ENCODE measurements at places on chromosomes 12 and 14.

DNA sequence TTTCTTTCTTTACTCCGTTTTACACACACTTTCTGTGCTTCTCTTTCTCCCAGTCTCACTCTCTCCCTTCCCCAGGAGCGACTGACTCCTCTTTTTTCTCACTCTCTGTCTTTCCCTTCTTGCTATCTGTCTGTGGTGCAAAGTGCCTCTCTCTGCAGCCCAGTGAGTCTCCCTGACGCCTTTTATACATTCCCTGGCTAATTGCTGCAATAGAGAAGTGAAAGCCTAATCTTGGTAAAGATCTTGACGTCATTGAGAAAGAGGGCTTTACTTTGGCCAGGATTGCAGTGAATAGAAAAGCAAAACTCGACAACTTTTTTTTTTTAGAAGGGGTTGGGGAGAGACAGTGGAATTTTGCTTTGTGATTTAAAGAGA lies 706 bp upstream of the DIO2 start:
- DNase-seq, result no peak

- no peak for DNase-seq
Measured at GRCh38 chr12:67299926-67300325, 30.8 kb downstream of the CAND1 start.

DNA sequence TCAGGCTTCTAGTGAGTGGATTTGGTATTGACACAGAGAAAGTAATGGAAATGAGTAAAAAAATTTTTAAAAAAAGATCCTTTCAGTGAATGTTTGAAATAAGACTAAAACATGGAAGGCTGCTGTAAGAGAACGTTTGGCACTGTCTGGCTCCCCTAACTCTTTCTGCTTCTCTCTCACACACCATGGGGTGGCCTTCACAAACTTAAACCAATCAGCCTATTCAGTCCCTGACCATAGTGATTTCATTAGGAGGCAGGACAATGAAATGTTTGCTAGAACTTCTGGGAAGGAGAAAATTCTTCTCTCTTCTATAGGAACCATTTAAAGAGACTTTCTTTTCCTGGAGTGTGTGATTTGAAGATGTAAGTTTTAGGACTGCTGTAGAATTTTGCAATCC lies 84.2 kb upstream of the GRIN2B start:
- no peak for DNase-seq

DNA sequence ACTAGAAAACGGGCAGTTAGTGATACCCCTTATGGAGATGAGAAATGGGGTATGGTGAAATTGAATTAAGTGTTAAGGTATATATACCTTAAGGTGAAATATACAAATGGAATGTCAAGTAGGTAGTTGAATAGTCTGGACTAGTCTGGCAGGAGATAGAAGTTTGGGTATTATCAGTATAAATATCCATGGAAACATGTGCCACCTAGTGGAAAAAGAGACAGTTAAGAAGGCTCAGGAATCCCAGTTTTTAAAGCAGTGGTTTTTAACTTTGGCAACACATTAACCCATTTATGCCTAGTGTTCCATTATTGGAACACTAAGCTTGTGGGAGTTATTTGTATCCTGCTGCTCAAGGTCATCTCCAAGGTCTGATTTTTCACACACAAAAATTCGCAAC lies 38.6 kb upstream of the TPH2 start:
- DNase-seq, result no peak

DNA sequence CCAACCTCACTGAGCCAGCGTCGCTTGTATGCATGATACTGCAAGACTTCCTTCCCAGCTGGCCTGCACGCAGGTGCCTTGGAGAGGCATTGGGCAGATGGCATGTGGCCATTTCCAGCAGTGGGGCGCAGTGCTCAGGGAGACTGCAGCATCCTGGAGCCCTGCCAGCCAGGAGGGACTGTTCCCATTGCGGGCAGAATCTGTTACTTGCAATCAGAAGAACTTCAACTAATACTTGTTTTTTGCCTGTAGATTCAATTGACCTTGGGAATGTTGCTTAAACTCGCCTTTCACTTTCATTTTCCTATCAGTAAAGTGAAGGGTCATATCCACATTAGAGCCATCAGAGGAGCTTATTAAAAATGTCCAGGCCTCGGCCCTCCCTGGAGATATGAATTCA lies 29.8 kb downstream of the ANKRD9 start:
- DNase-seq, result no peak

DNA sequence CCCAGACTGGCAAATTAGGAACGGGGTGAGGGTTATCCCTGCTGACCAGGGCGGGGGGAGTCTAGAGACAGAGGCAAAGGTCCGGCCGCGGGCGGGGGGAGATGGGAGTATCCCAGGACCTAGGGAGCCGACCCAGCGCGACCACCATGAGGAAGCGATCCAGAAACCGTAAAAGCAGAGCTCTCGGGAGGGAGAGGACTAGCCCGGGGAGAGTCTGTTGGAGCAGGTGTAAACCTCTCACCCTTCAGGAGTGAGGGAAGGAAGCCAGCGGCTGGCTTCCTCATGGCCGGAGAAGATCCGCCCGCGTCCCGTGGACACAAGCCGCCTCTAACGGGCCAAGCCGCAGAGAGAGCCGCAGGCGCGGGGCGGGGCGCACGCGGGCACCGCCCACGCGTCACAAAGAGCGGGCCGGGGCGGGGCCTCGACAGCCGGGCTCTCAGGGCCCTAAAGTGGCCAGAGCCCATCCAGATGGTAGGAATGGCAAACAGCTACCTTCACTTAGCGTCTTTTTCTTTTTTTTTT lies at the start of gene ACRBP:
ACRBP (minus strand) TSS at position 350 of the 522 bp plus-strand sequence; CDS start at position 284, 66 bp downstream.
- DNase-seq, result peak; percentile 15

DNA sequence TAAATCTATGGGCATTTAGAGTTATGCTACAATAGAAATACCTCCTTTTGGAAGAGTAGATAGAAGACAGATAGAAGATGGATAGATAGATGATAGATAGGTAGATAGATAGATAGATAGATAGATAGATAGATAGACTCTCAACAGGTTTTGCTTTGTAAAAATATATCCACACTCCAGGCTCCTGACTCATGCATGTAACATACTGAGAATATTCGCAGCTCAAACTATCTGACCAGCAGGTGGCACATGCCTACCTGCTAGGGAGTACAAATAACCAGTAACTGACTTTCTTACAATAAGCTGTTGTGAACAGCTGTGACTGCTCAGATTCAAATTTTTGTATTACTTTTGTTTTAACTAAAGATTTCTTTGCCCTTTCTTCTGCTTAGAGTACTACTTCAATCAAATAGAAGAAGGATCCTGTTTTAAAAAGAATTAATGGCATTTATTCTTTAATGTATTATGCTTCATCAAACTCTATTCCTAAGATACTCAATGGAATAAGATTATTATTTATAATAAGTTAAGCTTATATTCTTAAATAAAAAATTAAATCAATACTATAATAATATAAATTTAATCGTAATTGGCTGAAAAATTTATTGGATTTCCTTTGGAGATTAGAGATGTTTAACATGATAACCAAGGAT lies 15.8 kb upstream of the CPNE8 start:
- no peak for DNase-seq

GRCh38 chr12:15278816-15279658 lies 43.3 kb upstream of the PTPRO start:
- no peak for DNase-seq

GRCh38 chr14:101509730-101510371 lies 51.4 kb upstream of the DIO3 start:
- no peak for DNase-seq

DNA sequence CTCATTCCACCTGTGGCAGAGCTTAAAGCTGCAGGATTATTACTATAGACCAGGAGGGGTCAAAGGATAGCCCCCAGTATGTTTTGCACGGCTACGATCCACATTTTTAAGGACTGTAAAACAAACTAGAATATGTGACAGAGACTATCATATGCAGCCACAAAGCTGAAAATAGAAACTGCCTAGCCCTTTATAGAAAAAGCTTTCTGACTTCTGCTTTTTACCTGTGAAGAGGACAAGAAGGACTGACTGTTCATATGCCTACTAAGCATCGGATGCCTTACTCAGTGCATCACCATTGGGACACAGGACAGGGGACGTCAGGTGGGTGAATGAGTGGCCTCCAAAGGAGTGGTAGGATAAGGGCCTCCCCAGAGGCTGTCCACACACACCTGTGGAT lies 29.8 kb downstream of the SPTB start:
- DNase-seq, result no peak

DNA sequence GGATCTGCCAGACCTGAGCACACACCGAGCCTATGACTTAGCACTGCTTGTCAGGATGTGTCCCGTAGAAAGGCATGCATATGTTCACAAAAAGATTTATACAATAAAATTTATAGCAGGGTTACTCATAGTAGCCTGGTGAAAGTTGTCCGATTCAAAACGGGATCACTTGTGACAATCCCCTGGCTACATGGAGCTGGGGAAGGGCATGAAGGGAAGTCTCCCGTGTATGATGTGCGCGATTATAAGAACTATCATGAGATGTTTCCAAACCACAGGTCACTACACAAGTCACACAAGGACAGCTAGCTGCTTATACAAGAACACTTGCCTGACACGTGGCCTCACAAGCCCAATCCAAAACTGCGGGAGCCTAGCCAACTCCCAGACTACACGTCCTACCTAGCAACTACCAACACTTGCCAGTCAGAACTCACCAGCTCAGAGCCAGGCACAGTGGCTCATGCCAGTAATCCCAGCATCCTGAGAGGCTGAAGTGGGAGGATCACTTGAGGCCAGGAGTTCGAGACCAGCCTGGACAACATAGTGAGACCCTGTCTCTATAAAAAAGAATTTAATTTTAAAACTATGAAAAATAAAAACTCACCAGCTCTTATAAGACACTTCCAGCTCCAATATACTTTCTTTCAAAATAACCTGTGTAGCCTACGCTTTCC lies 7.5 kb upstream of the CDCA4 start:
- no peak for DNase-seq

All from activated naive CD4-positive, alpha-beta T cell (primary cell).